ENCODE measurements at places on chromosomes 1 and 21.

DNA sequence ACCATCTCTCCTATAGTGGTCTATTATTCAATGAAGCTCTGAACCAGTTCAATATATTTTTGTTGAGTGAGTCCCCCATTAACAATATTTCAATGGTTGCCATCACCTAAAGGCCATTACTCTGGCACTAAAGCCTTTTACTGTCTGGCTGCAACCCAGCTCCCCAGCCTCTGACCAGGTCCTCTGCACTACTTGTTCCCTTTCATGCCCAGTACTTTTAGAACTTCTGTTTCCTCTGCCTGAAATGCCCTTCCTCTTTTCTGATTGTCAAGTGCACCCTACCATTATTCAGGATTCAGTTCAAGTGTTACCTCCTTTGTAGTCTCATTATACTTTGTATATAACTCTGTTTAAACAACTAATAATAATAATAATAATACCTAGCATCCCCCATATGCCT is 30.4 kb upstream of the ZFYVE9 start:
- no peak for DNase-seq

DNA sequence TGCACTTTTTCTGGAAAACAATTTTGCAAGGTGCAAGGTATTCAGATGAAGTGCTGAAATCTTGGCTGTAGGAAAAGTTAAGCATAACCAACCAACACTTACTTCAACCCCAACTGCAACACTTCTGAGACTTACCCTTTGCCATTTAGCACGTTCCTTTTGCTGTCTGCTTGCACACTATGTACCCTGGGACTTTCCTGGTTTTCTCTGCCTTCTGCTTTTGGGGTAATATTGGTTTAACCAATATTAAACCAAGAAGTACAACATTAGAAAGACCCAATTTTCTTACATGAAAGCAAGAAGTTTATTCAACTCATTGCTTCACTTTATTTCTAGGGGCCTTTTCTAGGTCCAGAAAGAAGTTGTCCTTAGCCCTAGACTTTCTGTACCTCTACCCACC is 193.0 kb downstream of the HLX start:
- DNase-seq: no peak

GRCh38 chr1:233668146-233668724 is 54.3 kb downstream of the KCNK1 start:
- no peak for DNase-seq

- no peak for DNase-seq
Observed at GRCh38 chr1:52237430-52237829, 95.5 kb downstream of the ZFYVE9 start.

DNA sequence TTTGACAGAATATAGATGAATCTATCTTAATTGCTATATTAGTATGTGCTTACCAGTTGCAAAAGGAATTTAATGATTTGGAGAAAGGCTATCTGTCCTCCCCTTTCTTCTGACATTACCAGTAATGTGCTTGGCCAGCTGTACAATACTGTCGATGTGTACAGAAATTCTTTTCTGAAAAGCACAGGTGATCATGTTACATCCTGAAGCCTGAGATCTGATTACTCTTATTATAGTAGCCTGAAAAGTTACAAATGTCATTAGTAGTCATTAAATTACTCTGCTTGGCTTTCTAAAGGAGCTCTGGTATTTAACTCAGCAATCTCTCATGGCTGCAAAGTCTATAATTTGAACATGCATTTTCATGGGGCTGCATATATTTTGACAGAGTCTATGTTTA is 209.8 kb downstream of the PTPRC start:
- no peak for DNase-seq

- DNase-seq: no peak
Observed at GRCh38 chr1:99115231-99115630, 110.6 kb upstream of the PLPPR5 start.

DNA sequence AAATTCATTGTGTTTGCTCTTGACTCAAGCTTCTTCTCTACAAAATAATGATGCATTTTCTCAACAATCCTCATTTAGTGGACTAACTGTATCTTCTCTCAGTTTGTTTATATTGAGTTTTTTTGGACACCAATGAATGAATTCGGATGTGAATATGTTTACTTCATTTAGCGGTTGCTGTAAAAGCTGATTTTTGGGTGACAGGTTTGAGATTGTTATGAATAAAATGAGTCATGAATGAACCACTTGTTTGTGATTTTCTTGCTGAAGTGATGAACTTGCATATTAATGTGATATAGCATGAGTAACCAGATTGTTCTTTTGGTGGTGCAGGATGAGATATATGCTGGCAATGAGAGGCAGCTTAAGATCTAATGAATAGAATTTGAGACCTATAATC is 3.1 kb downstream of the DNM3 start:
- DNase-seq: no peak

DNA sequence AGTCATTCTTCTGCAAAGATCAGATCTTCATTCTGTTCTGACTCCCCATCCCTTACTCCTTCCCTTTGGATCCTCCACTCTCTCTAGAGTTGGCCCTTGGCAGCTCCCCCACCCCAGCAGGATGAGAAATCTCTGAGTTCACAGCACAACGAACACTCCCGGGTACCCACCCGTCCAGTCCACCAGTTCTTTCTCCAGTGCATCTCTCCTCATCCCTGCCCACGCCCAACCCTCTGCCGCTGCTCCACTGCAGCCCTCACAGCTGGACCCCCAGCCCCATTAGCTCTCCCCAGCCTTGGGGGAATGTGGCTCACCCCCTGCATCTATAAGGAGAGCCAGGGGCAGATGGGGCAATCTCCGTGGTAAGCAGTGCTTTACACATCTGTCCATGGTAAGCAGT is 125.7 kb downstream of the MATN1 start:
- DNase-seq: no peak

DNA sequence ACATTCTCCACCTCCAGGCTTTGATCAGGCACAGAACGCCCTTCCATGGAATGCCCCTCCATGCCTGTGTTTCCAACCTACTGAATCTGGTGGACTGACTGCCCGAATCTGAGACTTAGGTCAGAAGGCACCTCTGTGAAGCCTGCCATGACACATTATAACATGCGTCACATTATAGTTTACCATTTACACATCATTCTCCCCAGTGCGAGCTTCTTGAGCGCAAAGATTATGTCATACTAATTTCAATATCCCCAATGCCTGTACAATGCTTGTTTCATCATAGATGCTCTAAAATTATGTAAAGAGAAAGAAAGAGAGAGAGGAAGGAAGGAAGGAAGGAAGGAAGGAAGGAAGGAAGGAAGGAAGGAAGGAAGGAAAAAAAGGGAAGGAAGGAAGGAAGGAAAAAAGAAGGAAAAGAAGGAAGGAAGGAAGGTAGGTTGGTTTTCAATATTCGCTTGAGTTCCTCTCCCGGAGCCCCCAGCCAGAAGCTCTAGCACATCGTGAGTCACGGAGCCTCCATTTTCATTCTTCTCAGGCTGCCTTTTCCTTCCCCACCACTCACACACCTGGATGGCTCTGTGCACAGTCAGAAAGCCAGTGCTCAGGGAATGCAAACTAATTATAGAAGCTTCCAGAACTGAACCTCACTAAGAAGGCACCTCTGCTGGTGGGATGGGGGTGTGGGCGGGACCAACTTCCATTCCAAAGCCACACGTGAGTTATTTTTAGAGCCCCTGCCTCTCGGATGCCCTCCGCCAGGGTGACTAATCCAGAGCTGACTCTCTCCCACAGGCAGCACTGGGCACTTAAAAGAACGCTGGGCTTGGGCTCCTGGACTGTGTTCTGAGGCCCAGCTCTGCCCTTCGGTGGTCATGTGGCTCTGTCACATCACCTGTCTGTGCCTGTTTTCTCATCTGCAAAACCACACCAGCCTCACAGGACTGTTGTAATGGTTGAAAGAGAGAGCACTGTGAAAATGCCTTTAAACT is 27.4 kb downstream of the LAMB3 start:
- no peak for DNase-seq

GRCh38 chr1:90370686-90371447 is 346.2 kb downstream of the BARHL2 start:
- no peak for DNase-seq

GRCh38 chr1:8040586-8040985 is 14.5 kb upstream of the ERRFI1 start:
- no peak for DNase-seq

GRCh38 chr1:6105763-6106162 is 60.1 kb downstream of the KCNAB2 start:
- no peak for DNase-seq

DNA sequence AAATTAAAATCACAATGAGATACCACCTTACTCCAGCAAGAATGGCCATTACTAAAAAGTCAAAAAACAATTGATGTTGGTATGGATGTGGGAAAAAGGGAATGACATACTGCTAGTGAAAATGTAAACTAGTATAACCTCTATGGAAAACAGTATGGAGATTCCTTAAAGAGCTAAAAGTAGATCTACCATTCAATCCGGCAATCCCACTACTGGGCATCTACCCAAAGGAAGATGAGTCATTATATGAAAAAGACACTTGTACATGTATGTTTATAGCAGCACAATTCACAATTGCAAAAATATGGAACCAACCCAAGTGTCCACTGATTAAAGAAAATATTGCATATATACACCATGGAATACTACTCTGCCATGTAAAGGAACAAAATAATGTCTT is 37.2 kb downstream of the SUSD4 start:
- no peak for DNase-seq

DNA sequence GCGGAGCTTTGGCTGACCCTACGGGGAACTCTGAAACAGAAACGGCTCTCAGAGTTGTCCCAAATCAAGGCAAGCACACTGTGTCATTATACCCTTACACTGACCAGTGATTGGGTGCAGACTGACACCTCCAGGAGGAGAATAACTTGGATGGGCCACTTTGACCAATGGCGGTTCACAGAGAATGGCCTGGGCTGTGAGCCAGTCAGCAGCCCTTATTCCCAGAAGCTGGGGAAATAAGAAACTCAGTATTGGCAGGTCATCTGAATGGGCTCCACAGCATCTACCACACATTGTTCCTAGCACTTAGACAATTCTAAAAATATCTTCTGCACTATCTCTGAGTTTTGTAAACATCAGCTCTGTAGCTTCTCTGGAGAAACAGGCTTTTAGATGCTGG is 265.2 kb downstream of the ADGRL2 start:
- no peak for DNase-seq

- DNase-seq: no peak
Observed at GRCh38 chr1:36420409-36420808, 22.7 kb upstream of the LSM10 start.

GRCh38 chr1:151371370-151372057 is 991 bp downstream of the SELENBP1 start:
- no peak for DNase-seq

- no peak for DNase-seq
Observed at GRCh38 chr1:13869172-13869797, 169.3 kb downstream of the PRDM2 start.

DNA sequence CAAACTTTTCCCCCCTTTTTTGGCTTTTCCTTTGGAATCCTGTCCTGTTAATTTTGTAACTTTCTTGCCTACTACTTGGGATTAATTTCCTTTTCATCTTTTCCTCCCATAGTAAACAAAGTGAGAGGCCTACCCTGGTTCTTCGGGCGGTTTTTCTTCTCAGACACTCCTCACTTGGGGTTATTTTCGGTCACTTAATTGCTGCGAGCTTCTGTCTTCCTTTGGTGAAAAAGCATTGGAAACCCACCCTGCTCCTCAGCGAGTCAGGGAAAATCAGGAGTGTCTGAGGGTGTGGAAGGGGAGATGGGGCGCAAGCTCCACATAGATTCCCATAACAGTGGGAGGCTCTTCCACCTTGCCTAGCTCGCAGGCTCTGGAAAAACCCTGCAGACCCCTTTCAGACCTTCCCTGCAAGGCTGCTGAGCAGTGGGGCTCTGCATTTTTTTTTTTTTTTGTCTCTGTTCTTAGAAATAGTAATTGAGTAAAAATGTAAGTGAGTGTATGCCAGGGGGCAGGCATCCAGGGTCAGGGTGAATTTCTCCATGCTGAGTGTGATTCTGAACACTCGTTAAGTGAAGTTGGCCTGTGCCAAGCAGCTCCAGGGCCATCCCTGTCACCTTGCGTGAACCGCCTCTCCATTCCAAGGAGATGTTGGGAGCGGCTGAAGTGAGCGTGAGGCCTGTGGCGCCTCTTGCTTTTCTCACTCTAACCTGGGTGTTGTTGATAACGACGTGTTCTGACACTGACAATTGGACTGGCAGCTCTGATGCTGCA is 20.3 kb downstream of the TGFB2 start:
- DNase-seq: no peak

GRCh38 chr1:228405979-228406228 is 731 bp downstream of the TRIM11 start:
- no peak for DNase-seq

- no peak for DNase-seq
Observed at GRCh38 chr1:87136607-87137341, 191.9 kb upstream of the LMO4 start.

DNA sequence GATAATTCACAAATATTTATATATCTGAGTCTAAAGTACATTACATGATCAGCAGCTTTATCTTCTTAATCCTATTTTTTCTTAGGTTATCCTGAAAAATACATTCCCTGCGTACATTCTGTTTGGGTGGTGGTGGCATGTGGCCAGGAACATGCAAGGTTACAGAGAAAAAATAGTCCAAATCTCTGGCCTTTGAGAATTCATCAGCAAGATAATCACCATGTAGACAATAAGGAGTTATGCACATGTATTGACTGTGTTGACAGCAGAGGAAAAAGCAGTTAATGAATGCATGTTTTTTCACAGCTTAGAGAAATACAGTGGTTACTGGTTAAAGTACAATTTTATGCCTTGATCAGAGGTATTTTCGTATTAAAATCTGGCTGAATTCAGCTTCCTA is 49.0 kb downstream of the ABCA4 start:
- DNase-seq: no peak

- no peak for DNase-seq
Observed at GRCh38 chr1:8249838-8250237, 68.1 kb upstream of the SLC45A1 start.

DNA sequence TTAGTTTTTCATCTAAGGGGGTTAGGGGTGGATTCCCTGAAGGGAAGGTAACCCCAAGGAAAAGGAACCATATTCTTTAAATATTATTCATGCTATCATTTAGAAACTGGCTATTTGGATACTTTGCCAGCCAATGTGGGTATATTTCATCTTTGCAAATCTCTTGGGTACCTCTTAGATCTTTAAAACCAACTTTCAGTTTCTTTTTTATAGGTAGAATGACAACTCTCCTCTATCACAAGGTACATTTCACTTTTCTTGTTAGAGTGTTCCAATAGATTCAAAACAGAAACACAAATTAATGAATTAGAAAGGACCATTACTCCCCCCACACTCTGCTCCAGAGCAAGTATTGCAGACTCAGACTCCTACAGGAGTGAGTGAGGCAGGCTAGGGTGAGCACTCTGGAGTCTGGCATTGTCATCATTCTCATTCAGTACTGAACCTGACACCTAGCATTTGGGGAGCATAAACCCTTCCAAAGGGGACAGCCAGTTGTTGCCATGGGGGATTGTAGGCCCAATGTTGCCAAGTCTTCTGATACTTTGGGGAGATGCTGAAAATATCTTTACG is 43.0 kb downstream of the MACO1 start:
- DNase-seq: no peak

Measured in activated CD4-positive, alpha-beta T cell treated with anti-CD3 and anti-CD28 coated beads for 4 hours (primary cell).